ENCODE measurements at places on chromosomes 3 and 15.

- no peak for DNase-seq
These were observed 49.7 kb downstream of the XXYLT1 start for GRCh38 chr3:195221015-195221853.

DNA sequence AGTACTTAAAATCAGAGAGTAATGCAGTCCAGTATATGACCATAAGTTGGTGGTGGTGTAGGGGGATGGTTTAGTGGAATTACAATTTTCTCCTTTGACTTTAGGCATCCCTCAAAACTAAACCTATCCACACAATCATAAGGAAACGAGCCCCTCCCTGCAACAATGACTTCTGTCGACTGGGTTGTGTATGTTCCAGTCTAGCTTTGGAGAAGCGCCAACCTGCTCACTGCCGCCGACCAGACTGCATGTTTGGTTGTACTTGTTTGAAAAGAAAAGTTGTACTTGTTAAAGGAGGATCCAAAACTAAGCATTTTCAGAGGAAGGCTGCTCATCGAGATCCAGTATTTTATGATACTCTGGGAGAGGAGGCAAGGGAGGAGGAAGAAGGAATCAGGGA, 52.8 kb downstream of the MGA start:
- no peak for DNase-seq

DNA sequence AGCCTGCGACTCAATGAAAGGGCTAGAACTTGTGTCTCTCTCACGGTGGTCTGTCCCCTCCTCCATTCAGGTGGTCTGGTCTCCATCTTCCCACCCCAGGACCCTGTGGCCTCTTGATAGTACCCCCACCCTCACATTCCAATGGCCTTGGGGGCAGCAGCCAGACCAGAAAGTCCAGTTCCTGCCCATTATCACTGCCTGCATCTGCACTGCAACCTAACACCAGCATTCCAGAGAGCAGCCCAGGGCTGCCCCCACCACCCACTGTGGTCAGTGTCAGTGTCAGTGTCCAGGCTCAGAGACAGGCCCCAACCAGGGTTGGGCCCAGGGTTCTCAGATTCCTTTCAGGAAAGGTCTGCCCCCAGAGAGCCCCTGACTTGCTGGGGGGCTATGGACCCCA, 12.6 kb downstream of the IGDCC3 start:
- DNase-seq = no peak

DNA sequence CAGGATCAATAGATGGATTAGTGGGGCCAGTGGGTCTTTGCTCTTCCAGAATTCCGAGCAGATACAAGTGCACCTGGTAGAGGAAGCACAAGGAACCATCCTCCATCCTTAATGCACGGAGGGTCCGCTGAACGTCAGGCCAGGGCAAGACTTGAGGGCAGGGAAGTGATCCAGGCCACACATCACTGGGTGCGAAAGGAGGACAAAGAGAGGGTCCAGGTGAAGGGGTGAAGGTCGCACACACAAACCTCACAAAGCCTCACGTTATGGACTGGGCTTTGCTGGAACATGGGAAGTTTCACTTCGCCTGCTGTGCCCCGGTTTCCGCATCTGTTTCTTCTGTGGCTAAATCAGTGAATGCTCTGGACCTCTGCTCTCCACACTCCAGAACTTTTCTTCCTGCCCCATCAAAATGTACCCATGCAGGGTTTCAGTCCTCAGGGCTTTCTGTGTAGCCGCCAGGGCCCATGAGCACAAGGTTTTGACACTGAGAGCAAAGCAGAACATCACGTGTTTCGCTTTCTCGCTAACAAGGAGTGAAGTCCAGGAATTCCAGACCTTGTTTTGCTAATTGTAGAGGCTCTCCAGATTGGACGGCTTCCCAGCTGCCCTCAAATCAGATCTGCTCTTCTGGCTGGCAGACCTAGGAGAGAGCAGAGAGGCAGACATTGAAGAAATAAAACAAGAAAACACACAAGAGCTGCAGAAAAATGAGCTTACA, 56.3 kb downstream of the KLF15 start:
- no peak for DNase-seq

All from ascending aorta (tissue), 2 donors.